GM12892 (cell line): ENCODE measurements at places on chromosomes 11 and 22.

DNA sequence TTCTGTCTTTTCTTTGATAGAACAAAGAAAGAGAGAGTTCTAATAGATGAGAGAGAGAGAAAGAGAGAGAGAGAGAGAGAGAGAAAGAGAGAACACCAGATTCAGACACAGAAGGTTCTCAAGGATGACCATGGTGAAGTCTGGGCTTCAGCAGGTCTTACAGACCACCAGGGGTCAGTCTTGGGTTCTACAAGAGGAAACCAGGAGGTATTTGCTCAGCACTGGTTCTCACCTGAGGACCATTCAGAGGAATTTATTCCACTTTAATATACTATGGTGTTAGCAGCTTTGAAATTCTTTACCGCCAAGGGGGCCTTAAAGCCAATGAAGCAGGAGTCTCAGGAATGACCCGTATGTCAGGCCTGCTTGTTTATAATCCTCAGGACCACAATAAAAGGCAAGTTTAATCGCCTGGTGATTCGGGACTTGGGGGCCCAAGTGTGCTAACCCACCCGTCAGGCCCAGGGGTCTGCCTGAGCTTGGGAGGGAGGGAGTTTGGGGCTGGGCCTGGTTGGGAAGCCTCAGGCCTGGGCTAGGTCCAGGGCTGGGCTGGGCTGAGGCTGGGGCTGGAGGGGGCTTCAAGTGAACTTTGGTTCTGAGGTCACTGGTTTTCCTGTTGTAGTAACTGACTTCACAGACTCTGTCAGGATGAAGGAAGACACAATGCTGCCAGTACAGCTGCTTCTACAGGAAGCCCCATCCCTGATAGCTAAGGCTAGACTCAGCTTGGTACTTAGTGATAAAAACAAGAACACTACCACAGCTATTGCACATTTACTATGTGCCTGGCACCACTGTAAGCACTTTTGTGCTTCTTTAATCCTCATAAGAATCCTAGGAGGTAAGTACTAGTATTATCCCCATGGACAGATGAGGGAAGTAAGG, 179.2 kb upstream of the ZBED5 start:
- DNase-seq, result peak; percentile 25

DNA sequence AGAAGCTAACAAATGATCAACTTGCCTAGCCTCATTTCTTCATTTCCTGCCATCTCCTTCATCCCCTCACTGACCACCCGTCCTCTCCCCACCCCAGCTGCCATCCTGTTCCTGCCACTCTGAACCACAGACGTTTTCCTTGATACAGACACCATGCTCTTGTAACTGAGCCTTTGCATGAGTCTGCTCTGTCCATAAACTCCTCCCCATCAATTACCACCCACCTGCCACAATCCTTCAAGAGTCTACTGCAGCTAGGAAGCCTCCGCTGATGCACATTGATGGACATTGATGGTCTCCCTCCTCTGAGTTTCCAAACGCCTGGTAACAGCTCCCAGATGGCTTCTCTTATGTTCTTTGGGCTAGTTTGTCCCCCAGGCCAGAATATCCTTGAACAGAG, 193.8 kb downstream of the DBX1 start:
- DNase-seq, result no peak

DNA sequence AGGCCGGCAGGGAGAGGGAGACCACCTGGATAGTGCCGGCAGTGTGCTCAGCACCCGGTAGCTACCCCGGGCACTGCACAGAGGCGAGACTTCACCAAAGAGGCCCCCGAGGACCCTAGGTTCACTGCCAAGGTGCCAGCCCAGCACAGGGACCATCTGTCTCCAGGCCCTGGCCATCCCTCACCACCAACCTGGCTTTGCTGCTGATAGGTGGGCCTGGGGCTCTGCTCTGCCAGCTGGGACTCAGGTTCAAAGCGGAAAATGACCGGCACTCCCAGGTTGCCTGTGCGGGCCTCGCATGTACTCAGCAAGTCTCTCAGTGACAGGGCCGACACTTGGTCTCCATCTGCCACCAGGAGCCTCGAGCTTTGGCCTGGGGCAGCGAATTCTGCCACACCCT, 812.2 kb downstream of the BRD1 start:
- DNase-seq, result no peak

DNA sequence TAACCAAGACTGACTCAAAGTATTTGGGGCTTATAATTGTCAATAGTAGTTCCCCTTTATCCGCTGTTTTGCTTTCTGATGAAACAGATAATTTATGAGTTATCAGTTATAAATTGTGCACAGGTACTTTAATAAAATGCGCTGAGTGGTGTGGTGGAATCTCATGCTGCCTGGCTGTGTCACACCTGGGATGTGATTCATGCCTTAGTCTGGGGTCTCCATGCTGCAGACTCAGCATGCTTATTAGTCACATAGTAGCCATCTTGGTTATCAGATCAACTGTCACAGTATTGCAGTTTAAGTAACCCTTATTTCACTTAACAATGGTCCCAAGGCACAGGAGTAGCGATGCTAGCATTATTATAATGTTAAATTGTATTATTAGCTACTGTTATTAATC, 995.2 kb downstream of the NTM start:
- DNase-seq, result no peak

- DNase-seq, result no peak
Measured at GRCh38 chr11:64619811-64620380, 28.9 kb downstream of the SLC22A12 start.

DNA sequence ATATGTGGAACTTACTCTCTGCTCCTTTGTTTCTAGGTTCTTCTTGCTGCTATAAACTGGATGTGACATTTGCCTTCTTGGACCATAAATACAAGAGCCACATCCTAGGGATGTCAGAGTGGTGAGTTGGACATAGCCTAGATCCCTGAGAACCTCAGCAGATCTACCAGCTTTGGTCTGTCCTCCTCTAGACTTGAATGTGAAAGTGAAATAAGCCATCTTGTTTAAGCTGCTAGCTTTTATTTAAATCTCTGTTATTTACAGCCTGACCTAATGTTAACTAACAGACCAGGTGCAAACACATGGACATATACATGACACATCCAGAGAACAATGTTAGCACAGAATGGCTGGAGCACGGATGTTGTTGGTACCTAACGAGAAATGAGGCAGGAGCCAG, 36.0 kb downstream of the SLN start:
- DNase-seq, result no peak

DNA sequence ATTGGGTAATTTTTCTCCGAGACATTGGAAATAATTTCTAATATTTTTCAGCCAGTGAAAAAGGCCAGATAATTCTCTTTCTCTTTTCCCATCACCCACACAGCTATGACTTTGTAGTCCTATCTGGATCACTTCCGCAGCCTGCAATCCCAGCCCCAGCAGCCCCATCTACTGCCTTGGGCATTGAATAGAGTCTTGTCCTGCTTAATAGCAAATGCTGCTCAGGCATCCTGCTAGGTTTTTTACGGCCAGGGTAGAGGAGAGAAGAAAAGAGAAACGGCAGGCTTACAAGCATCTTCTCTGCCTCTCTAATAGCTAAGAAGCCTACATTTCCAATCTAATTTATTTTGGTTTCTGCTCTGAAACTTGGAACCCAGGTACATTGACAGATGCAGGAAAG, 154.3 kb upstream of the B3GAT1 start:
- DNase-seq, result no peak

- DNase-seq, result no peak
Measured at GRCh38 chr11:133081020-133081419, 451.3 kb downstream of the OPCML start.

DNA sequence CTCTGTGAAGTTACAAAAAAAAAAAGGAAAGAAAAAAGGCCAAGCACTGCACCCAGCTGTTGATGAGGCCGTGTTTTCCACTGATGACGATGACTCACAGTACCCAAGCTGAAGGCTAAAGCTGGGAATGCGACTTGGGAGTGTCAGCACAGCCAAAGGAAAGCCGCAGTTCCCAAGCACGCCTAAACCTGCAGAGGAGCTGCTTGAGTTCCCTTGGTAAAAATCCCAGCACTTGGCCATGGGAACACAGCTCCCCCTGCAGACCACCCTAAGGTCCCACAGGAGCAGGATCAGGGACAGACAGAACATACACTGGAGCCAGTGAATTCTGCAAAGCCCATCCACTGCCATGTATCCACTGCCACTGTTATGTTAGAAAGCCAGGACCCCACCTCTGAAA, 39.9 kb downstream of the SERGEF start:
- no peak for DNase-seq

DNA sequence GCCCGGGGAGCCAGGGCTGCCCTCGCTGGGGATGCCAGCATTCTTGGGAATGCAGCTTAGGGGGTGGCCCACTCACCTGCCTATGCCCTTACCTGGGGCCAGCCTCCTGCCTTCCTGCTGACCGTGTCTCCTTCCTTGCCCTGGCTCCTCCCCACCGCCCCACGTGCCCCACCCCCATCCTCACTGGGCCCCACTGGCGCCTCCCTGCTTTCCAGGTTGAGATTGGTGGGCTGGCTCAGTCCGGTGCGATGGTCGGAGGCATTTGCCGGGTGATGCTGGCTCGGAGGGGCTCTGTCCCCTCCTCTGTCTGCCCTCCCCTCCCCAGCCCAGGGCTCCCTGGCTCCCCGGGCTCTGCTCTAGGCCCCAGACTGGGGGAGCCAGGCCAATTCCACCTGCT, 34.1 kb upstream of the GRAMD4 start:
- no peak for DNase-seq

DNA sequence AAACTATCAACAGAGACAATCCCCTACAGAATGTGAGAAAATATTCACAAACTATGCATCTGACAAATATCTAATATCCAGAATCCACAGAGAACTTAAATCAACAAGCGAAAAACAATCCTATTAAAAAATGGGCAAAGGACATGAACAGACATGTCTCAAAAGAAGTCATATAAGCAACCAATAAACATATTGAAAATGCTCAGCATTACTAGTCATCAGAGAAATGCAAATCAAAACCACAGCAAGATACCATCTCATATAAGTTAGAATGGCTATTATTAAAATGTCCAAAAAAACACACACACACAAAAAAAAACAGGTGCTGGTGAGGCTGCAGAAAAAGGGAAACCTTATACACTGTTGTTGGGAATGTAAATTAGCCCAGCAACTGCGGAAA, 8.3 kb upstream of the OR52E8 start:
- no peak for DNase-seq

DNA sequence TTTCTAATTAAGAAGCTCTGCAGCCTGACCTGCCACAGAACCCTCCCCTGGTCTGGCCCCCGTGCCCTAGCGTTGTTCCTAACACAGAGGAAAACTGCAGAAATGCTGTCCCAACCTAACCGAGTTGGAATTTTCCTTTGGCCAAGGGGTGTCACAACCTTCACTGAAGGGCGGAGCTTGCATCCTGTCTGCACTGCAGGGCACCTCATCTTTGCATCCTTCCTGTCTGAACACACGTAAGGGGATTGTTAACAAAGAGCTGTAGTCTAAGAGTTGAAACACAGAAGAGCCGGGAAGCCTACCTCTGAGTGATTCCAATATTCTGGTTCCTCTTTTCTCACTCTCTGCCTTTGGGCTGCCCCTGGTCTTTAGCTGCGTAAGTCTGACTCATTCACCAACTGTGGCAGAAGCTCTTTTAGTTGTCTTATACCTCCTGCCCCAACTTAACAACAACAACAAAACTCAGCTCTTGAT, 1.6 kb downstream of the DIXDC1 start:
- DNase-seq, result peak; percentile 46

GRCh38 chr11:111604392-111605009, 2.3 kb downstream of the SIK2 start:
- DNase-seq, result no peak

DNA sequence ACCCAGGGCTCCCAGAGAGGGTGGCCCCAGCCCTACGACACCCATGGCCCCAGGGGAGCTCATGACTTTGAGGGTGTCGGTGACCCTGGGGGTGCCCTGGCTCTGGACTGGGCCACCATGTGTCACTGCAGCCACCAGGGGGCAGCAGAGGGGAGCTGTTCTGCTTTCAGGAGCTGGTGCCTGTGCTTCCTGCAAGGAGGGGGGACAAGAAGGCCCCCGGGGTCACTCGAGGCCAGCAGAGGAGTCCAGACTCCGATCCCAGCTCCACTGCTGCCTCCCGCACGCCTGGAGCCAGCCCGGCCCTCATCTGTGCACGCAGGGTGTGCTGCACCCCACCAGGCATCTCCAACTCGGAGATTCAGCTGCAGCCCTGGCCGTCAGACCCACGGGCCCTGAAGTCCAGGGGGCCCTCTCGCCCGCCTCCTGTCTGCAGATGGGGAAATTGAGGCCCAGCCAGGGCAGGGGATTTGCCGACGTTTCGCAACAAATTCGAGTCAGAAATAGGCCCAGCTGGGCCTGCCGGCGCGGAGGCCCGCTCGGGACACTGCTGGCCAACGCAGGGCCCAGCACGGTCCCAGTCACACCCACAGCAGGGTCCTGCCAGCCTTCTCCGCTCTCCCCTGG, 29.5 kb upstream of the WNT7B start:
- peak; percentile 99 for DNase-seq

DNA sequence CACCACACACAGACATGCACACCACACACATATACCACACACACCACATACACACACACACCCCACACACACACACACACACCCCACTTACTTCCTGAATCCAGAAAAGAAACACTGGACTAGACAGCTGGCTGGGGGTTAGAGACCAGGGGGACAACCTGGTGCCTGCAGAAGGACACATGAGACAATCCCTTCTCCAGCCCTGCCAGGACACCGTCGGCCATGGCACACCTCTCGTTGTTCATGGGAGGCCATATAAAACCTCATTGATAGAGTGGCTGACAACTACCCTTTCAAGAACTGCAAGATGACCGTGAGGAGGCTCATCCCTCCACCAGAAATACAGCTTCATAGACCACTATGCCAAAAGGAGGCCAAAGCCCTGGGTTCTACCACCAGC, 54.3 kb downstream of the IGSF9B start:
- DNase-seq, result no peak

- no peak for DNase-seq
Measured at GRCh38 chr11:129131316-129131715, 60.8 kb downstream of the ARHGAP32 start.

DNA sequence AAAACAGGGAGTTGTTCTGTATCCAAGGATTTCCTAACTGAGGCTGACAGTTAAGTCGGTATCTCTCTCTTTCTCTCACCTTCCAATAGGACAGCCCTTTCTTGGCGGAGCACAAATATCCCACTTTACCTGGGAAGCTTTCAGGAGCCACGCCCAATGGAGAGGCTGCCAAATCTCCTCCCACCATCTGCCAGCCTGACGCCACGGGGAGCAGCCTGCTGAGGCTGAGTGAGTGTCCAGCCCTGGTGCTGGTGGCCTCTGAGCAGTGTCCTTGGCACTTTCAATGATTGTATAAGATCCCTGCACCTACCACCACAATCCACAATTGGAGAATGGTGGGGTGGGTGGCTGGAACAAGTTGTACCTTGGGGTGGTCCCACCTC, 33.7 kb downstream of the CYB5R2 start:
- no peak for DNase-seq

- DNase-seq, result no peak
Measured at GRCh38 chr22:45762545-45763235, 91.1 kb downstream of the ATXN10 start.

DNA sequence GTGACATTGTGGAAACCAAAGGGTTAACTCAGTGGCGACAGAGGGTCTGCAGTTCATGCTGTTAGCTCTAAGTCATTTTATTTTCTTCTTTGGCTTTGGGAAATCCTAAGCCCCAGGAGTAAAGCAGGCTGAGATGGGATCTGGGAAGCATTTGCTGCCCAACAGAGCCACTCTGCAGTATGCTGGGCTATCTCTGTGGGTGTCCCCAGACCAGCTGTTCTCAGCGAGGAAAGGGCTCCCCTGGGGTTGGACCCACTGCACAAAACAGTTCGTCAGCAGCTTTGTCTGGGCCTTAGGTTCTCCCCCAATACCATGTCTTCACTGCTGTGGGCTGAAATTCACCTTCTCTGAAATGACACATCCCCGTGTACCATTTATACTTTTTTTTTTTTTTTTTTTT, 34.0 kb downstream of the KREMEN1 start:
- DNase-seq, result no peak
